ENCODE measurements at places on chromosomes 1 and 21.

- DNase-seq = no peak
Measured at GRCh38 chr1:47635111-47635510, 197.3 kb downstream of the FOXD2 start.

GRCh38 chr1:208781391-208782045 lies 537.3 kb upstream of the PLXNA2 start:
- no peak for DNase-seq

- no peak for DNase-seq
Measured at GRCh38 chr1:56931686-56932085, 34.1 kb downstream of the C8B start.

DNA sequence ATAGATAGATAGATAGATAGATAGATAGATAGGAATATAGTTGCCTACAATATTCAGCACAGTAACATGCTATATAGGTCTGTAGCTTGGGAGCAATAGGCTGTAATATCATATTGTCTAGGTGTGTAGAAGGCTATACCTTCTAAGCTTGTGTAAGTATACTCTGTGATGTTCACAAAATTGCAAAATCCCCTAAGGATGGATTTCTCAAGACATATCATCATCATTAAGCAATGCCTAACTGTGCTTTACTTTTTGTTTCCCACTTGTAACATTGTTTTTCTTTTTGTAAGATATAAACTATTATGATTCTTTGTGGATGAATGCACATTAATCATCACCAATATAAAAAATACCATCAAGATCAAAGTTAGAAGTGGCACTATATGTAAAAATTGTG lies 1905.6 kb downstream of the NCAM2 start:
- no peak for DNase-seq

DNA sequence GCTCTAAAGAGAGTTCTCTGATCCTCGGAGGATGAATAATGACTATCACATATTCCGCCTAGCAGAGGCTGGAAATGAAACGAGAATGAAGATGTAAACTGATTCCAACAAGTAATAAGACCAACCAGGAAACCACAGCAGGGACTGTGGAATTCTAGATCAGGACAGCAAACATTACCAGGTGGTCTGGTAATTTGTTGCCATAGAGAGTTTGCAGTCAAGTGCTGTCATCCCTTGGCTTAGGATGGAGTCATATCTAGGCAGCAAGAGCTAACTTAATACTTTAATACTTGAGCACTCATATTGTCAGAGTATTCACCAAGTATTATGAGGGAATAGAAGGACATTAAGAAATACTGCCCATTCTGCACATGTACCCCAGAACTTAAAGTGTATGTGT lies 45.1 kb upstream of the MUTYH start:
- DNase-seq = no peak

DNA sequence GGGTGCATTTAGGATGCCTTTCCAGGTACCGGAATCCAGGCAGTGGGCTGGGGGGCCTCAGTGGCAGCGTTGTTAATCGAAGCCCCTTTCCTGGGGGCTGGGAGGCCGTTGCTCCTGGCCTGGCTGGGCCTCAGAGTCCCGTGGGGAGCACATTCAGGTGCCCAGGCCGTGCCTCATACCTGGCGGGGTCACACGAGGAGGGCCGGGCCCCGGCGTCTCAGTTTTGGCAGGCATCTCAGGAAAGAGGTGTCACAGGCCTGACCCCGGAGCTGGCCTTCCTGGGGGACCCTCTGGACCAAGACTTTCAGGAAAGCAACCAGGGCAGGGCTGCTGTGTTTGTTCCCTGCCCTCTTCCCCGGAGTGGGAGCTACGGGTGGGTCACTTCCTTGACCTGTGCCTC lies 4.1 kb downstream of the NBL1 start:
- DNase-seq = no peak

All from stimulated activated naive B cell treated with anti-CD40 and anti-IgM and Interleukin-4, amounts not matched to agents 10 μg/mL and 1 μg/mL and 100 μg/mL, for 72 hours (primary cell).